ENCODE measurements at places on chromosomes 3 and 15.
A peak's percentile ranks its signal among the peaks of the same experiment; 100 is the strongest.

DNA sequence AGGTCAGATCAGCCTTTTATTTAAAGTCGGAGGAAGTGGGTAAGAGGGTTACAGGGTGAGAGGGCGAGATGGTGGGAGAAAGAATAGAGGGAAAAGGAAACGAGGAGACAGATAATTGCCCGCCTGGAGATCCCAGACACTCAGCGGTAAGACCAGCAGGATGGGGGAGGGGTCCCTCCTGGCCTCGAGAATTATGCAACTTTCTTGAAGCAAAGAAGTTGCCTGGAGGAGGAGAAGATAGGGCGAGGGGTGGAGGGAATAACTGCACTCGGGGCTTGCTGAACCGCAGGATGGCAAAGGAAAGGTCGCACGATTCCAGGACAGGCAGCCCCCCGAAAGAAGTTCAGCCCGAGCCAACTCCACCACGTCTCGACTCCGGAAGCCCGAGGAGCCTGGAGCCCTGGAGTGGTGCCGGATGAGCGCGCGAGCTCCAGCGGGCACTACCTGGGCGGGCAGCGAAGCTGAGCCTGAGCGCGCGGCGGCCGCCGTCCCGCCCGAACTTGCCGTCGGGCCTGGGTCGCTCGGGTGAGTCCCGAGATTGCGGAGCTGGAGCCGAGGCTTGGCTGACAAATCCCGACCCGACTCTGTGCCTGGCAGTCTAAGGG, 402 bp downstream of the WWTR1 start:
- DNase-seq, result peak; percentile 12

DNA sequence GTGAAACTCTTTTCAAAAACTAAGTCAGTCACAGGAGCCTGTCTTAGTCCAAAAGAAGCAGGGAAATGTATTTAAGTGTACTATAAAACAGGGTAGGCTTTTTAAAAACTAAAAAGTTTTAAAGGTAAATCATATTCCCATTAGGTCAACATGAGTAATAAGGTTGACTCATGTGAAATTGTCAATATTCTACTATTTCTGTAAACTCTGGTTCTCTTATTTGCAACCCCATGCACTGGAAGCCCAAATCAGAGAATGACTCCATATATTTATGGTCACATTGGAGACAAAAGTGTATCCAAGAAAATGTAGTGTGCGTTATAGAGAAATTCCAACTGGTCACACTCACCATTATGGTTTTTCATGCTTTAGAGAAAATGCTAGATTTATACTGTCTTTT, 600.3 kb upstream of the TGFBR2 start:
- no peak for DNase-seq

- DNase-seq, result no peak
These were observed 231.0 kb downstream of the SNRPN start for GRCh38 chr15:25185791-25186190.

DNA sequence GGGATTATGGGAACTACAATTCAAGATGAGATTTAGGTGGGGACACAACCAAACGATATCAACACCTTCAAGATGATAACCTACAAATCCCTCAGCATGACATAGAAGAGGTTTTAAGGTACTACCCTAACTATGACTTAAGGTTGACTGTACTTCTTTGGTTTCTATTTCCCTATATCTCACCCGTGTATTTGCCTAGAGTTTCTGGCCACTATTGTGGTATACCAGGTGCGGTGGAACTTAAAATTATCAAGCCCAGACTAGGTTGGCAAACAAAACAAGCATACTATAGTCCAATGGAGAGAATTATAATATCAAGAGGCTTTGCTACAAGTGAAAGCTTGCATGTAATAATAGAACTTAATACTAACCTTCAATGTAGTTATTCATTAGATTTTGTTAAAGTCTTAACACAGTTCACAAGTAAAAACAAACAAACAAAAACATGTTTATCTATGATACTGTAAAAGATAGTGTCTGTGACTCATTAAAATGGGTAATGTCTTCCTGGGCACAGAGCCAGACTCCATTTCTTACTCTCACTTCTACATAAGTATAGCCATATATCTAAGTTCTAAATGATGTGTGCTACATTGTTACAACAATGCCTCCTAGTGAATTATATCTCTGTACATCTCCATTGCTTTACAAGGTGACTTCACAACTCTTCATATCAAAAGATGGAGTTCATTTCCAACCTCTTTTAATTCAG, 479.1 kb downstream of the ZBBX start:
- DNase-seq, result no peak

DNA sequence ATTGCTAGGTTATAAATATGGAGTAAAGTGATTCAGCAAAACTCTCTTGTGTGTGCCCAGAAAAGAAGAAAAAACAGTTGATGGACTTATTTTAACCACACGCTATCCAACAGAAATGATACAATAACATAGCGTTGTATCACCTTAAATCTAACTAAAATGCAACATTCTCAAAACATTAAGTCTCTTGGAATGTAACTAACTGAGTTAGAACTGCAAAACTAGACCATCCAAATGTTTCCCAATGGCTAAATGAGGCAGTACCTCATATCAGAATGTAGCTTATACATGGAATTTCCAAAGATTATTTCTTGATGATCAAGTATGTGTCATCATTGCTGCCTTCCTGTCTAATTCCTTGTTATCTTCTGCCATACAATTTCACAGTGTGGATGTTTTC, 187.9 kb downstream of the CNTN3 start:
- no peak for DNase-seq

DNA sequence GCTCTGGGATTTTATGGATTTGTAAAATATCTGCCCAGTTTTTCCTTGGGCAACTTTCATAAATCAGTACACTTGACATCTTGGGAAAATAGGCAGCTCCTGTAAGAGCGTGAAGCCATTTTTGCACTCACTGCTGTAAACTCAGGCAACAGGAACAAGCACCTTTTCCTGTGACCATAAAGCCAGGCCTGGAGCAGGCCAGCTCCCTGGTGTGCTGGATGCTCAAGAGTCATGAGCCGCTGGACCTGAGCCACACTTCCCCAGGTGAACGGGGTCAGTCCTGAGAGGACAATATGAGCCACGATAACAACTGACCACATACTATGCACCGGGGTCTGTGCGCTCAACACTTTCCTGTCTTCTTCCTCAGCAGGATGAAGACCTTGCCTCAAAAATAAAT, 158.2 kb downstream of the NUP210 start:
- DNase-seq, result no peak

GRCh38 chr3:32961189-32961715, 9.8 kb downstream of the CCR4 start:
- no peak for DNase-seq

GRCh38 chr3:161405836-161406235, 34.5 kb upstream of the SPTSSB start:
- no peak for DNase-seq

- DNase-seq, result no peak
These were observed 28.3 kb upstream of the AP4E1 start for GRCh38 chr15:50880206-50880605.

GRCh38 chr3:169964176-169964575, 2.4 kb upstream of the SEC62 start:
- DNase-seq, result no peak

GRCh38 chr3:130857336-130858026, 36.4 kb upstream of the ATP2C1 start:
- peak; percentile 84 for DNase-seq

GRCh38 chr3:132569153-132569552, 27.9 kb upstream of the ACKR4 start:
- DNase-seq, result peak; percentile 52

DNA sequence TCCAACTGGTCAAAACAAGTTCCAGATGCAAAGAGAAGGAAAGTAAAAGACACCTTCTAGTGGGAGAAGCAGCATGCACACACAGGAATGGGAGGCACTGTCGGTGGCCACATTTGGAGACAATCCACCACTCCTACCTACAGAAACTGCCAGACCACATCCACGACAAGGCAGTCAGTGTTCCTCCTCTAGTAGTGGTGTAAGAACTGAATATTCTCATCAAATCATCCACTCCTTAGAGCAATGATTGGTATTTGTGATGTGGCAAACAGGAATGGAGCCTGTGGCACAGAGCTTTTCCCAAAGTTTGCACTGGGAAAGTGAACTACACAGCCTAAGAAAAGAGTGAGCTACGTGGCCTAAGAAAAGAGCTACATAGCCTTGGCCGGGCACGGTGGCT, 5.1 kb upstream of the SPINT1 start:
- no peak for DNase-seq

- no peak for DNase-seq
These were observed 5.2 kb upstream of the LRRK1 start for GRCh38 chr15:100913961-100914360.

DNA sequence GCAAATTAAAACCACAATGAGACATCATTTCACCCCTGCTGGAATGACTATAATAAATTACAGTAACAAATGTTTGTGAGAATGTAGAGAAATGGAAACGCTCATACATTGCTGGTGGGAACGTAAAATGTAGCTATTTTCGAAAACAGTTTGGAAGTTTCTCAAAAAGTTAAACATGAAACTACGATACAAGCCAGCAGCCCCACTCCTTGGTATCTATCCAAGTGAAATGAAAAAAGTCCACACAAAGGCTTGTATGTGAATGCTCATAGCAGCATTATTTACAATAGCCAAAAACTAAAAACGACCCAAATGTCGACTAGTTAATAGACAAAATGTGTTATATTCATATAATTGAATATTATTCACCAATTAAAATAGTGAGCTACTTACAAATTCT, 22.9 kb upstream of the CFAP20DC start:
- no peak for DNase-seq

GRCh38 chr3:113507501-113508067, 7.4 kb downstream of the SPICE1 start:
- DNase-seq, result no peak

GRCh38 chr3:139944256-139944910, 9.4 kb downstream of the CLSTN2 start:
- DNase-seq, result no peak

GRCh38 chr3:59280113-59280512, 230.3 kb upstream of the CFAP20DC start:
- no peak for DNase-seq

- no peak for DNase-seq
These were observed 1.4 kb upstream of the CCDC174 start for GRCh38 chr3:14650193-14650592.

GRCh38 chr3:64220161-64220914, 4.9 kb downstream of the PRICKLE2 start:
- no peak for DNase-seq

GRCh38 chr3:11582191-11582968, 61.3 kb downstream of the VGLL4 start:
- peak; percentile 6 for DNase-seq

DNA sequence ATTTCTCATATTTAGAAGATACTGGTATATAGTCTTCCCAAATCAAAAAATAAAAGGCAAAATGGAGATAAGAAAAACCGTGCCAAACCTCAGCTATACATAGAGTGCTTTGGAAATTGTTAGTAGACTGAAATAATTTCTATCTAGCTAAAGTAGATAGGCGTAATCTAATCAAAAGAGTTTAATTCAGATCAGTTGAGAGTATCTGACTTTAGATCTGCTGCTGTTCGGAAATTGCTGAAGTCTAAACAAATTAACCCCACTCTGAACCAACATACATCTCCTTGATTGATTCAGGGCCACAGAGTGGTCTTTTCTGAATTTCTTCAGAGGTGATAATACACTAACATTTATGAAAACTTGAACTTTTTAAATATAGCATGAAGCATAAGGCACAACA, 40.1 kb downstream of the MAP3K13 start:
- no peak for DNase-seq

DNA sequence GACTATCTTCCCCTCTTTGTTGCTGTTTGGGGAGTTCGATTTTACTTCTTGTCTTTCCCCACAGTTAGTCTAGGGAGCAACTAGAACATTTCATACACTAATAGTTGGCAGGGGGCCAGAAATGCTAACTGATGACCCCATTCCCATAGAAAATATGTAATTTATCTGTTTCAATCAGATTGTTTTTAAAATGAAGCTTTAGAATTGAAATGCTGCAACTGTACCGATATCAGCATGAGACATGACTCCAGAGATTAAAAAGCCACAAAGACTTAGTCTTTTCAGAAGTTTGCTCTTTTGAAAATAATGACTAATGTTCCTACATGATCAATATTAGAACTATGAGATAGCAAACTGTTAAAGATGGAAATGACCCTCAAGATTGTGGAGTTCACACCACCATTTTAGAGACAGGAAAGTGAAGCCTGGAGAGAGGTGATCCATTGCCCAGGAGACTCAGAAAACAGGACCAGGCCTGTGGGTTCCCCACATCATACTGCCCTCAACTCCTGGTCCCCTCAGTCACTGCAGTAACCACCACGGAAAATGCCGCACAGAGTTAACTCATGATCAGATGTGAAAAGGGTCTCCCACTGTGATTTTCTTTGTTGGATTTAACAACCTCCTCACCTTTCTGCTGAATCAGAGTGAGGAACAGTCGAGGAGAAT, 130.3 kb downstream of the CHDH start:
- no peak for DNase-seq

GRCh38 chr3:64495121-64495780, 192.5 kb downstream of the ADAMTS9 start:
- no peak for DNase-seq

DNA sequence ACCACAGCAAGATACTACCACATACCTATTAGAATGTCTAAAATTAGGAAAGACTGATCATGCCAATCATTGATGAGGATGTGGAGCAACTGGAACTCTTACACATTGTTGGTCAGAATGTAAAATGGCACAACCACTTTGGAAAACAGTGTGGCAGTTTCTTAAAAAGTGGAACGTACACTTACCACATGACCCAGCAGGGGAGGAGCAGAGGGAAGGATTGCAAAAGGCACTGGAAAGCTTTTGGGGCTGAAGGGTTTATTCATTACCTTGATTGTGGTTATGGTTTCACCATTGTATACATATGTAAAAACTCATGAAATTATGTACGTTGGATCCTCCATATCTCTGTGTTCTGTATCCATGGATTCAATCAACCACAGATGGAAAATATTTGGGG, 3.3 kb upstream of the EHD4 start:
- DNase-seq, result peak; percentile 27

GRCh38 chr3:170909129-170909903, 879 bp upstream of the EIF5A2 start:
- no peak for DNase-seq

DNA sequence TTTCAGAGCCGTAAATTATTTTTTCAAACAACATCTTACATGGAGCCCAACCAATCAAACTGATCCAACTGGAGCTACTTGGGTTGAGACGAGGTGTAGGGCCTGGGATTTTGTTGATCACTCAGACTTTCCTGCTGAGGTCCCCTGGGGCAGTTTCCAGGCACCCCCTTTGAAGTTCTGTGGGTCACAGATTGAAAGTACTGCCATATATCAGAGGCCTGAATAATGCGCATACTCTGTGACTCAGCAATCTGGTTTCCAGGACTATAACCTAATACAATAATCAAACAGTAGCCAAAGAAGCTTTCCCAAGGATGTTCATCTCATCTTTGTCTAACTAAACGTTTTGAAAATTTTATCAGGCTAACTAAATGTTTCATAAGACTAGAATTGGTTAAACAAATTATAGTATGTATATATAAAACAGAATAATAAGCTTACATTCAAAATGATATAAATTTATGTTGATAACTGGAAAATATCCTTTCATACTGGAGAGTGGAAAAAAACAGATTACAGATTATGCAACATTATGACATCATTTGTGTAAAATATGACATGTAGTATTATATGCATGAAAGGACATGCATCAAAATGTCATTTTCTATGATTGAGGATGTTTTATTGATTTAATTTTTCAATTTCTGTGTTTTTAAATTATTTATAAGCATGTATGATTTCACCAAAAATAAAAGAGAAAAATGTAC, 617.1 kb downstream of the NTRK3 start:
- no peak for DNase-seq
